ENCODE measurements at places on chromosomes 1 and 21.
A peak's percentile ranks its signal among the peaks of the same experiment; 100 is the strongest.

DNA sequence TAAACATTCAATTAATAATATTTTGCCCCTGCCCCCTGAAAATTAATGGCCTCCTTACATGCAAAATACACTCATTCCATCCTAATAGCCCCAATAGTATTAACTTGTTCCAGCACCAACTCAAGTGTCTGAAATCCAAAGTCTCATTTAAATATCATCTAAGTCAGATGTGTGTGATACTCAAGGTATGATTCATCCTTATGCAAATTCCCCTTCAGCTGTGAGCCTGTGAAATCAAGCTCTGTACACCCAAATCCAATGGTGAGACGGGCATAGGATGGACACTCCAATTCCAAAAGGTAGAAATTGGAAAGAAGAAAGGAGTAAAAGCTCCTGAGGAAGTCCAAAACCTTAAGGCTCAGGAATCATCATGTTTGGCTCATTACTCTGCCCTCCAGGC lies 83.5 kb downstream of the HHAT start:
- no peak for DNase-seq

DNA sequence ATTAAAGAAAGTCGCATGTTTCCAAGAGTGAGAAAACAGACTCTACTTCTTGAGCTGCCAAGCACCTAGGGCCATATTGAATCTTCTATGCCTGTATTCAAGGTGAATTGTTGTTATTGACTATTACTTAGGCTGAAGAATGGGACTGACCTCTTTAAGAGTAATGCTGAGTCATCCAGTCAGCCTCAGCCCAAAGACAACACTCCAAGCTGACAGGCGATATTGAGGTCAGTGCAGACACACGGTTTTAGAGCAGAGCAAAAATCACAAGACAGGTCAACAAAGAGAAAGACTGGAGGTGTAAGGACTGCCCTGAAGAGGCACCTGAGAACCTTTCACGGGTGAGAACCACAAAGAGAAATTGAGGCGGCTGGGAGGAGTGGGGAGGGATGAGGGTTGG lies 146.9 kb downstream of the MIS18A start:
- no peak for DNase-seq

GRCh38 chr1:183655562-183656075 lies 2.5 kb upstream of the APOBEC4 start:
- DNase-seq, result peak; percentile 89

- no peak for DNase-seq
Observed at GRCh38 chr1:240522122-240522822, 89.7 kb downstream of the GREM2 start.

DNA sequence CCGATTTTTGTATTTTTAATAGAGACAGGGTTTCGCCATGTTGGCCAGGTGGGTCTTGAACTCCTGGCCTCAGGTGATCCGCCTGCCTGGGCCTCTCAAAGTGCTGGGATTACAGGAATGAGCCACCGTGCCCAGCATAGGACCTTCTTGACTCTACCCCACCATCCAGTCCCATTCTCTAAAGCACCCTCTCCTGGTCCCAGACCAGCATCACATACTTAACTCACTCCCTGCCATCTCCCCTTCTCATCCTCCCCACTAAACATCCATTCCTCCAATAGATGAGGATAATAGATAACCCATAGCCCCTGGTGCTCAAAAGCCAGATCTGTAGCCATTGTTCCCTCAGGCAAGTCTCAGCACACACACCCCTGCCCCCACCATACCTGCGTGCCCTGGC lies 2.1 kb downstream of the ENTREP3 start:
- DNase-seq, result no peak

GRCh38 chr1:201988601-201989000 lies 6.2 kb downstream of the RNPEP start:
- DNase-seq, result no peak

- no peak for DNase-seq
Observed at GRCh38 chr1:171310661-171311087, 3.3 kb upstream of the FMO4 start.

DNA sequence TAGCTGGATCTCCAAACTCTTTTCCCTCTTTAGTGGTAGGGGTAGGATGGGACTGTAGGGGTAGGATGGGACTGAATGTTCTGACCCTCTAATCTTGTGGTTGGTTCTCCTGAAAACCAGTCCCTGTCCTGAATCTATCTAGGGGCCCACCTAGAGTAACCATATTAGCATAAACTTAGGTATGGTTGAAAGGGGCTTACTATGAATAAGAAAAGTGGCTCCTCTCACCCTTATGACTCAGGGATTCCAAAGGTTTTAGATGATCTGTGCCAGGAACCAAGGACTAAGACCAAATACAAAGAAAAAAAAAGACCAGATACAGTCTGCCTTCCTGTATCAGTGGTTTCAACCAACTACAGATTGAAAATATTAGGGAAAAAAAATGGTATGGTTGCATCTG lies 28.9 kb downstream of the RNF2 start:
- no peak for DNase-seq

DNA sequence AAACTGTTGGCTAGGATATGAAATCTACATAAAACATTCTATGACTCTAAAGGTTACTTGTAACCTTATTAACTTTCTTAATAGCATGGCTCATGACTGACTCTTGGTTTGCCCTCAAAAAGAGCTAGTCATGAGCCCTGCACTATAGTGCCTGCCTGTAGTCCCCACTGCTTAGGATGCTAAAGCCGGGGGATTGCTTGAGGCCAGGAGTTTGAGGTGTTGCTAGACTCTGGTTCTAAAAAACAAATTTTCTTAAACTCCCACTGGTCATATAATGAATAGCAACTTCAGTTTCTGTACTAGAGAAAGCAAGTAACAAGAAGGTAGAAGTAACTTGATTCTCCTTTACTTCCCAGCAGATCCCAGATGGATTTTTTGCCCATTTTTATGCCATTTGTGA lies 15.8 kb upstream of the NEXN start:
- no peak for DNase-seq

DNA sequence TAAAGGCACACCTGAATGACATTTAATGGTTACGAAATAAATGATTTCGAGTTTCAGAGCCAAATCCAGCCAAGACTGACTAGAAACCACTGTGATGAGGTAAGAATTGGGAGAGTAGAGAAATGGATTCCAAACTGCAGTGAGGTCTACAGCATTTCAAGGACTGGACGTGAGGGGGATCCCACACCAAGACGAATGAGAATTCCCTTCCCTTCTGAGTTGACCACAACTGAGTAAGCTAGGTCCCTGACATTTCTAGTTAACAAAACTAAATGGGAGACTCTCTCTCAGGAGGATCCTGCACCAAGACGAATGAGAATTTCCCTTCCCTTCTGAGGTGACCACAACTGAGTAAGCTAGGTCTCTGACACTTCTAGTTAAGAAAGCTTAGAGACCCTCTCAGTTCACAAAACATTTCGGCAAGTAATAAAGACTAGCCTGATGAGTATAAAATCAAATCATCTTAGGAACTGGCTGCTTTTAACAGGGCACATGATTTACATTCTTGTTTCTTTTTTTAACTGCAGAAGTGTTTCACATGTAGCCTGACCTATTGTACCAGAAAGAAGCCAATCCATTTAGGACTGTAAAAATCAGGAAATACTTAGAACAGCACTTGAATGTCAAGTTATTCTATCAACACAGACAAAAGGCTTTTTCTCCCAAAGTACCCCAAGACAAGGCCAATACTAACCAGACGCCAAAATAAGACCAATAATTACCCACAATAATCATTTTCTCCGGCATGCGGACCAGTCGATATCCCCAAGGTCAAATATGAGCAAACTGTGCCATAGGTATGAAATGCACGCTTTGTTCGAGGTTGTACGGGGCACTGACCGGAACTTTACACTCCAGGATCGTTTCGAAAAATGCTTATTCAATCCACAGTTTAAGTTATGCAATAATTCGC lies 1.4 kb upstream of the SPATA1 start:
- DNase-seq, result no peak

DNA sequence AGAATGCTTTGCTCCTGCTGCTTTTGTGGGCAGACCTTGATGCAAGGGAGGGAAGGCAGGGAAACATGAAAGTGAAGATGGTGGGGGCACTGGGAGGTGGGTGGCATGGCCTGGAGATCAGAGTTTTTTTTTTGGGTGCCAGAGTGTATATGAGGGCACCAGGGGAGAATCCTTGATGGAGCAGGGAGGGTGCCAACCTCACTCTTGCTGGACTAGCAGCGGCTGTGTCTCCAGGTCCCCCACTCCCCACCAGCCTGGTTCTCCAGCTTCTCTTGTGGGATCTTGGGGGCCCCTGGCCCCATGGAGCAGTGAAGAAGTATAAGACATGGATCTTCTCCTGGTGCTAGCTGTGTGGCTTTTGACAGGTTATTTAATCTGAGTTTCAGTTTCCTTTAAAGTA lies 13.5 kb upstream of the PRELP start:
- DNase-seq, result no peak

DNA sequence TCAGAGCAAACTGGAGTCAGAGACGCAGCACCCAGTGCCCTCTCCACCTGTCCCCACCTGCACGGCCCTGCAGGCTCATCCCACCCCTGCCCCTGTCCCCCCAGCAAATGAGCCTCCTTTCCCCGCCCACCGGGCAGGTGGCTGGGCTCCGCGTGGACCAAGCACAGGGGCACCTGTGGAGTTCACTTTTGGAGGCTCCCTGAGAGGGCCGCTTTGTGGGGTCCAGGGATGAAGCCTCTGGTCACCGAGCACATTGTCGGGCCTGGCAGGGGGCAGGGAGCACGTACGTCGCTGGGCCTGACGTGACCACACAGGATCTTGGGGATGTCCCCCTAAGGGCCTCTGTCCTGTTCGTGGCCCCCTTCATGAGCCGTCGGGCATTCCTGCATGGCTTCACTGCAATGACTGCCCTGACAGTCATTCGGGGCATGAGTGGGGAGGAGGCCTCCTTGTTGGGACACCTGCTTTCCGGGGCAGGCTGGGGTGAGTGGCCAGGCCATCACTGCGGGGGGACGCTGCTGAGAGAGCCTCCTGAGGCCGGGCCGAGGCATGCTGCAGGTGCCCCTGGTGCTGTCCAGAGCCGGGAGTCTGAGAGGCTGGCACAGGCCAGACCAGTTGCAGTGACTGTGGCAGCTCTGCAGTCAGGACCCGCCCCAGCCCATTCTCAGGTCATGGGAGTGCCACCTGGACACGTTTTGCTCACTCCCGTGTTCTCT lies 19.7 kb downstream of the SLX9 start:
- no peak for DNase-seq

DNA sequence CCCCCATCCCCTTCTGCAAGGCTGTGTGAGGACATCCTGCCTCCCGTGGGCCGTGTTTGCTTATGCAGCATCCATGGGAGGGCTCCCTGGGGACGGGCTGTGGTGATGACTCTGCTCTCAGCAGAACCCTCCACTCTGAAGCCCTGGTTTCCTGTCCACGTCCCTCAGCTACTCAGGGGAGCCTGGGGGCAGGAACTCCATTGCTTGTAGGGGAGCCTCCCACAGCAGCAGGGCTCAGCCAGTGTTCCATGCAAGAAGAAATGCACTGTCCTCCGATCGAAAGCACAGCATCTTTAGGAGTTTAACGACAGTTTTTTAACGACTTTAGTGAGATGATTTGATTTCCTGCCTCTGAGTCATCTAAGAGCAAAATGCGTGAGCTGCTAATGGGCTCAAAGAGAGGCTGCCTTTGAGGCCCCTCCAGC lies 8.3 kb upstream of the KCNAB2 start:
- DNase-seq, result no peak

DNA sequence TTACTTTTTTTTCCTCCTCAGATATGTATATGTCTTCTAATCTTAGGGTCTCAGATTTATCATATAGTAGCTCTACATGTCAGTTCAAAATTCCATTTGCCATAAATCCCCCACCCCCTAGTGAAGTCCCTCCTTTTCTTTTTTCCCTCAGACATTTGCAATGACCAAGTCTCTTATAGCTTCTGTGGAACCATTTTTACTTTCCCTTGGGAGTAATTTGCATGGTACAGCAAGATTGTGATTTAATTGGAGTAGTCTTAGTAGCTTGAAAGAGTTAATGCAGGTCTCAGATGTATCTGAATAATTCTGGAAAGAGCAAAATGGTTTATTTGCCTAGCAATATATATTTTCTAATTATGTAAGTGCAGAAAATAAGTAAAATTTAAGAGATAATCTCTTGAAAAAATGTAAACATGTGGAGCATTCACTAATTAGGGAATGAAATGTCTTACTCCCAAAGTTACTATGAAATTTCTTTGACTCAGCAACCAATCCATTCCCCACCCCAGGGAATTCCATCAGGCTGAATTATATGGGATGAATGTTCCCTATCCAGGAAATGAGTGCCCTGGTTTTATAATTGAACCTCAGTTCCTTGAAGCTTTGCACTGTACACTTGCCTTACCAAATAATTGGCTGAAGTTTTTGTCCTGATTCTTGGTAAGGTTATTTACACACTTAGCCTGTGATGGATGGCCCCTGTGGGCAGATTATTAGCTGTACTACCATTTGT lies 267.0 kb downstream of the DNM3 start:
- DNase-seq, result no peak
